8988T (cell line): ENCODE measurements at places on chromosomes 3 and 15.

DNA sequence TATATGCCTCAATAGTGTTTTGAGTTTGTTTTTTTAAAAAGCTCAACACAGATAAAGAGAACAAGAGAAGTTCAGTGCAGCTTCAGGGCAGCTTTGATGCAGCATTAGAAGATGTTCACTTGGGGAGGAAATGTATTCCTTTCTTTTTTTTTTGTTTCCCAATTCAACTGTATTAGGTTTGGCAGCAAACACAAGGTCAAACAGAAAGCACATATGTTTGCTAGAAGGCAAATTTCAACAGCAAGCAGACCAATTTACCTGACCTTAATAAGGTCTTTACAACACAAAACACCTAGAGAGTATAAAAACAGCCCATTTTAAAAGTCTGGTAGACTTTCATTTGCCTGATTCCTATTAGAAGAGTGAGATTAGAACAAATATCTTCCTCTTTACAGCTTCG is 7.3 kb upstream of the CDAN1 start:
- no peak for DNase-seq

DNA sequence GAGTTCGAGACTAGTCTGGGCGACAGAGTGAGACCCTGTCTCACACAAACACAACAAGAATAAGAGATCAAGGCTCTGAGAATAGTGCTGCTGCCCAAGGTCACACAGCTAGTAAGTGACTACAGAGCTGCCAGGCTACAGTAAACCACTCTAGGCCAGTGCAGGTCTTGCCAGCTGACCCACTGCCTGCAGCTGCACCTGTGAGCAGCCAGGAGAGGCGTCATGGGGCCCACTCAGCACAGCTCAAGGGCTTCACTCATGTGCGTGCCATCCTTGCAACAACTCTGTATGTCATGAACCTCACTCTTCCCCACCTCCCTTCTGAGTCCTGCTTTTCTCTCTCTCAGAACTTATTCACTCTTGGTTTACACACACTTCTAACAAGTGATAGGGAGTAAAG is 176.7 kb downstream of the SMAD6 start:
- no peak for DNase-seq

GRCh38 chr3:37859908-37860199 is 1.8 kb upstream of the CTDSPL start:
- DNase-seq: no peak

- no peak for DNase-seq
Observed at GRCh38 chr3:171255236-171255806, 204.9 kb downstream of the TNIK start.

GRCh38 chr3:10420745-10421475 is 84.5 kb downstream of the ATP2B2 start:
- DNase-seq: no peak

DNA sequence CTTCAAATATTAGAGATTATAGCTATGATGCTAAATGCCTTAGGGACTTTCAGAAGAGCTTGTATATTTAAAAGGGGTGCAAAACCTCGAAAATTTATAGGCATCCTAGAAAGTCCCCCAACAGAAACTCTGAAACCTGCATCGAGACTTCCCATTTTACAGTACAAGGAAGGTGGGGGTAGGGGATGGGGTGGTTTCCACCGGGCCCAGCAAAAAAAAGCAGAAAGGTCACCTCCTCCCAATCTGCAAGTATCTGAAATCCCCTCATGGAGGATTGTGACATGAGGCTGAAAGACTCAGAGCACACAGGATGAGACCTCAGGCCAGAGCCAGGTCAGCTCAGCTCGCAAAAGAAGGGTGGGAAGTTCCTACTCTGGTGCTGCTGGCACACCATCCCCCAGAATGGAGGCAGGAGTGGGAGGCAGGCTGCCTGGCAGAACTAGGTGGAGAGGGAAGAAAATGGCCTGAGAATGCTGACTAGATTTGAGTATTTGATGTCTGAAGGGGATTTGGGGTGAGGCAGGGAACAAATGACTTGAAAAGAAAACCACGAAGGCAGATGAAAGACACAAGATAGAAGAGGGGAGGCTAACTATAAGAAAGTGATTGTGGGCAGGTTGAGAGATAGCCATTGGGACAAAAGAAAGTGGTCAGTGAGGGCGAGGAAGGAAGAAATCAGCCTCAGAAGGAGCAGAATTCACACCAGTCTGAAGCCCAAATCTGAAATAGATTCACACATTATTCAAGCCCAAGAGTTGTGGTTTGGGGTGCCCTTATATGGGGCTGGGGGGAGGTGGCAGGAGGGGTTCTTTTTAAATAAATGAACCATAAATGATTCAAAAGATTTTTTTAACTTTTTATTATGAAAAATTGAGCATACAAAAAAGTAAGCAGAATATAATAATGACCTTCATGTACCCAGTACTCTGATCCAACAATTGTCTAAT is 22.5 kb upstream of the TSC22D2 start:
- DNase-seq: no peak

DNA sequence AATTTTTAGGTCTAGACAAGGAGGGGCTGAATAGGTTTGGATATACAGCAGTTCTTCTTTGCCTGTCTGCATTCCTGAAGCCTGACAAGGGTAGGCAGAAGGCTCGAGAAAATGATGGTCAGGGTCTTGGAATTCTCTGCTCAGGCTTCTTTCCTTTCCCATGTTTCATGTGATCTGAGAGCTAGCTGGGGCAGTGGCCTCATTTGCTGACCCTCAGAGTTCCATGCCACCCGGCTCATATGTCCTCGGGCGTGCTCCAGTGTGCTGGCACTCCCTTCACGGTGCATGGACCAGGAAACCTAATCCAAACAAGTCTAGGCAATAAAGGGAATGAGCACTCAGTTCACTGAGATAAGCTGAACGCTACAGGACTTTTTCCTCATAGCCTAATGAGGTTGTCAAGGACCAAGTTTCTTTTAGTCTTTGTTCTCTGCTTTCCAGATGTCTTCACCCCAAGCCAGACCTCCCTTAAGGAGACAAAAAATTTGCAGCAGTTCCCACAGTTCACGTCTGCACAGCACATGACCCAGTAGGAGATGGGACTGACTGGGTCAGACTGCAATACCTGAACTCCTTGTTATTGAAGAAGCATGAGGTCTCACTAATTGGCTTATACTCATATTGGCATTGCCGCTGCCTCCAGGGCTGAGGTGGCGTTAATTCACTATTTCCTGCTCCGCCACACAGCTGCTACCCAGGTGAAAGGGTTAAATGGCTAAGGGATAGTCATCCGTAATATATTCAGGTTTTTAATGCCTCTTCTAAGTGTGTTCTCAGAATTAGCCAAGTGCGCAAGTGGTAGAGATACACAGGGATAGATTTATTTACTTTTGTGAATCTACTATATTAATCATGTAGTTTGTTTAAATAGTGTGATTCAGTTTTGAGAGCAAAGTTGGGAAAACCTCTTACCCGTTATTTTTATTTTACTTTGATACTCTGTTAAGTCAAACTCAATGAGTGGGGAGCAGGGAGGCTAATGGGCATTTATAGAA is 15.3 kb upstream of the RTP4 start:
- no peak for DNase-seq

- DNase-seq: no peak
Observed at GRCh38 chr3:64341296-64341695, 116.0 kb upstream of the PRICKLE2 start.

DNA sequence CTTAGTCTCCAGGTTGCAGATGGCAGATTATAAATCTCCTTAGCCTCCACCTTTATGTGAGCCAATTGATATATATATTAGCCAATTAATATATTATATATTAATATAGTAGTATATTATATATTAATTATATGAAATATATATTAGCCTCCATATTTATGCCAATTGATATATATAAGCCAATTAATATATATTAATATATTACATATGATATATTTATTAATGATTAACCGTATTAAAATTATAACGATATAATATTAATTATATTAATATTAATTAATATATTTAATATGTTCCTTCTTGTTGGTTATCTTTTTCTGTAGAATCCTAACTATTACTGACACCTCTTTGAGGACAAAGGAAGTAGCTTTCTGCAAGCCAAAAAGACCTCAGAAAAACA is 972.5 kb downstream of the GBE1 start:
- no peak for DNase-seq

DNA sequence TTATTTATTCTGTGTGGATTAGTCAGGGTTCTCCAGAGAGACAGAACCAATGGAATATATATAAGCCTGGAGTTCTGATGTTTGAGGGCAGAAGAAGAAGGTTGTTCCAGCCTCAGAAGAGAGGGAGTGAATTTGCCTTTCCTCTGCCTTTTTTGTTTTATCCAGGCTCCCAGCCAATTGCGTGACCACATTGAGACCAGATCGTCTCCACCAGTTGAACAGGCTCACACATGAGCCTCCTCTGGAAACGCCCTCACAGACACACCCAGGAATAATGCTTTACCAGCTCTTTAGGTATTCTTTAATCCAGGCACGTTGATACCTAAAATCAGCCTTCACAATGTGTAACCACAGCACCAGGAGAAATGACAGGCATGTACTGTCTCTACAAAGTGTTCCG is 923.1 kb downstream of the TBL1XR1 start:
- no peak for DNase-seq

DNA sequence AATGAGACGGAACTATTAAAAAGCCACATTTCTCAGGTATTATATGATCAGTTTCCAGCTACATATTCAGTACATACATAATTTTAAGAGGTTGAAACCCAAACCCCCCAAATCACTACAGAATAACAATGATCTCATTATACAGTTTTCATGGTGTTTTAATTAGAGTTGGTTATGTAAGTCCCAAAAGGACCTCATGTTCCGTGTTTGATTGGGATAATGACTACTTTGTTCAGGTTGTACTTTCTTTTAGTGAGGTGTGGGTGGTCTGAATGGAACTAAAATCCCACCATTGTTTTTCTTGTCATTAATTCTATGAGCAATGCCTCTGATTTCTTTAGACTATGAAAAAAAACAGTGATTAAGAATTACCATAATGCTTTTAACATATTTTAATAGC is 905.6 kb downstream of the NAALADL2 start:
- DNase-seq: no peak

DNA sequence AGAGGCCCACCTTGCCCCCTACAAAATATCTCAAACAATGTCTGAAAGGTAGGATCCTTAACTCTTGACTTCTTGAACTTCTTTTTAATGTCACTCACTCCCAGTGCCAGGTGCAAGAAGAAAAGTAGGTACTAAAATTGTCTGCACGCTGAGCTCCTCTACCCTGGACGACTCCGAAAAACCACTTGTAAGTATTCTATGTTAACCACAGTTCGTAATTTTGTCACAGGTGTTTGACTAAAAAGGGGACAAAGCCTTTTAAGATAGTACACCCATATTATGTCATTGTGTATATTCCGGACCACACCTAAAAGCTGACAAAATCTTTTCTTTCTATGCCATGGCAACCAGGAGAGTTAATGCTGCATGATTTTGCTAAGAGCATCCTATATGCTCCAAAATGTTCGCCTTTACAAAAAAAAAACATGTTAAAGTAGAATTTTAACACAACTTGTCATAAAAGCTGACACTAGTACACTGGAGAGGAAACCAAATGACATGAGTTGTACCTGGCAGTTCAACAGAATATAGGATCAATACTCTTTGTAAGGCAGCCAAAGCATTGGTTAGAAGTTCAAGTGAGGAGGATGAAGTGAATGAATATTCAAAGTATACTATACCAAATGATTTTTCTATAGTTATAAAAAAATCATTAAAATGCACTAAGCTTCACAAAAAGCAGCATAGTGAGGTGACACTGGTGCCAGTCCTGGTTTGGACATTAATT is 210.5 kb downstream of the FOXP1 start:
- no peak for DNase-seq

DNA sequence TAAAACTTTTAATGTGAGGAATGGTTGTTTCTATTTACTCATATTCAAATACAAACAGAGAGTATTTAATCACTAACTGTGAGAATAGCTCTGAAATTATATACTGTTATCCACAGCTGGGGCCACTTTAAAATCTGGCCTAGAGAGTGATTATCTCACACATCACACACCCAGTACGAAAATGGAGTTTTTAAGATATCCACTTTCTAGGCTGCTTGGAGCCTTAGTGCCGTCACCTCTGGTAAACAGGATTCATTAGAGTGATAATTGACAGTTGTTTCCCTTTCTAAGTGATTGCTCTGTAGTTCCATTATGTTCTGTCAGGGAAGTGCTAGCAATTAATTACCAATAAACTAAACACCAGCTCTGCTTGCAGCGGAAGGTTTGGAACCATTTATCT is 942.4 kb downstream of the FHIT start:
- no peak for DNase-seq

DNA sequence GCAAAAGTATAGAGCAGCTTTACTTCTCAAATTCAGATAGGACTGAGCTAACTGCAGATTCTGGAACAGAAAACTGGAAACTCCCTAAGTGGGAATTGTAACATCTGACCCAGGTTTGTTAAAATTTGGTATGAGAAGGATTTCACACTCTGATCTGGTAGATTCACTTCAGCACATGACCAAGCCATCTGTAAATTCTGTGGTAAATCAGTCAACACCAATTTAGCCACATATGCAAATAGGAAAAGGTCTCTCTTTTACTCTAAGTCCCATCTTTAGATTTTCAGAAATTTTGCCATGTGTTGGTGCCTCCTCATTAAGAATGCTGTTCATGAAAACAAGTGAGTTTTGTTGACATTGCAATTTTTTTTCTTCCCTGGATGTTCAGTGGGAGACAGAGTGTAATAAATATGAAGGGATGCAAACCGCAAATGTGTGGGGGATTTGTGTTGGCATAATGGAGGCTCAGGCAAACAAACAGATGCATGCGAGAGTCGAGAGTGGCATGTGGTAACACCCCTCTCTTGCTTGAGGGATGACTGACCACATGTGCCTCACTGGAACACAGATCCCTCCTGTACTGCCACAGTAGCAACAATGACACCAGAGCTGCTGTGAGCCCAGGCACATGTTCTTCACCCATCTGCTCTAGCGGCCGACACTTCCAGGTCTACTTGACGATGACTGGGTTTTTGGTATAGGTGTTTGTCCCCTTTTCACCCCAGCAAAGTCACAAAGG is 146.6 kb downstream of the FEZF2 start:
- DNase-seq: no peak

DNA sequence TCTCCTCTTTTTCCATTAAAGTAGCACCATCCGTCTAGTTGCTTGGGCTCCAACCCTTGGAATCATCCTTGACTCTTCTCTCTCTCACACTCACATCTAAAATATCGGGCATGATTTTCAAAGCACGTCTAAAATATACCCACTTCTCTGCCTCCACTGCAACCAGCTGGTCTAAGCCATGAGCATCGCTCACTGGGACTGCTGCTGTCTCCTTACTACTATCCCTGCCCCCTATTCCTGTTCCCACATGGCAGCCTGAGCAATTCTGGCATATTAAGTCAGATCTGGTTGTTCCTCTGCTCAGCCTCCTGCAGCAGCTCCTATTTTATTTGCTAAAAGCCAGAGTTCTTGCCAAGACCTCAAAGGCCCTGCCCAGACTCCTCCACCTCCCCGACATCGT is 53.7 kb downstream of the ST6GAL1 start:
- no peak for DNase-seq

DNA sequence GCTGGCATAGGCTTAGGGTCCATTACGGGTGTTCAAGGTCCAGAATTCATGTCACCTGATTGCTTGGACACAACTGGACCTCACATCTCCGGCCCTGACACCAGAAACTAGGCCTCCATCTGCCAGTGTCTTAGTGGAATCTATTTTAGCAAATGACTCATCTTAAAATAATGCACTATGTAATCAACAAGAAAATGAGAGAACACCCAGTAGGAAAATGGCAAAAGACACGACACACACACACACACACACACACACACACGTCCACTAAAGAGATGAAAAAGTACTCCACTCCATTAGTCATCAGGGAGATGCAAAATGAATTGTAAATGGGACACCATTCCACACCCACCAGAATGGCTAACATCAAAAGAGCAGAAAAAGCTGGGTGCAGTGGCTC is 11.2 kb downstream of the APBA2 start:
- no peak for DNase-seq

GRCh38 chr3:32551087-32551486 is 19.6 kb downstream of the DYNC1LI1 start:
- DNase-seq: no peak
